Stimulated activated CD8-positive, alpha-beta memory T cell treated with anti-CD3 and anti-CD28 coated beads, Interleukin-7, amount 100 ng/mL, for 1 hour (primary cell): ENCODE measurements at places on chromosomes 5 and 9.

- no peak for DNase-seq
Observed at GRCh38 chr9:37801959-37802711, 1.5 kb downstream of the DCAF10 start.

DNA sequence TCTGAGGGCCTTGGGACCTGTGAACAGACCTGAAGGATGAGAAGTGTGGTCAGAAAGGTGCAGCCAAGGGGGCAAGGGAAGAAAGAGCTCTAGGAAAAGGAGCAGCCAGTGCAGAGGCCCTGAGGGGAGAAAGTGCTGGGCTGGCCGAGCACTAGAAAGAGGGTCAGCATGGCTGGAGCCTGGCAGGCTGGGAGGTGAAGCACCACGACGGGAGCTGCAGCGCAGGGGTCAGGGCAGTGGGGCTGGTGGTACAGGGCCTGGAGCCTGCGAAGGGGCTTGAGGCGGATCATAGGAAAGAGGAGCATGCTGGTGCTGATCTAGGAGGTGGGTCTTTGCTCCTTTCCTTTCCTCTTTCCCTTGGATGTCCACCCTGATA lies 9.1 kb upstream of the SYNPO start:
- no peak for DNase-seq

- no peak for DNase-seq
Observed at GRCh38 chr9:133499892-133500270, 21.0 kb upstream of the SLC2A6 start.

DNA sequence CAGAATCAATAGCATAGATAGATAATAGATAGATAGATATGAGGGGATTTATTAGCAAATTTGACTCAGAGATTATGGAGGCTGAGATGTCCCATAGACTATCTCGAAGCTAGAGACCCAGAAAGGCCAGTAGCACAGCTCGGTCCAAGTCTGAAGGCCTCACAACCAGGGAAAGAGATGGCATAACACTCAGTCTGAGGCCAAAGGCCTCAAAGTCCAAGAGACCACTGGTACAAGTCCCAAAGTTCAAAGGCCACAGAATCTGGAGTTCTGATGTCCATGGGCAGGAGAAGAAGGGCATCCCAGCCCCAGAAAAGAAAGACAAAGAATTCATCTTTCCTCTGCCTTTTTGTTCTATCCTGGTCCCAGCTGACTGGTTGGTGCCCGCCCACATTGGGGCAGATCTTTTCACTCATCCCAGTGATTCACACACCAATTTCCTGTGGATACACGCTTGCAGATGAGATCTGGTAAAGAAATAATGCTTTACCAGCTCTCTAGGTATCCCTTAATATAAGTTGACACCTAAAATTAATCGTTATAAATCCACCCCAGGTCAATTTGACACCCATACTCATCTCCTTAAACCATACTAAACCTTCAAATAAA lies 127.8 kb upstream of the FBN2 start:
- DNase-seq = no peak

DNA sequence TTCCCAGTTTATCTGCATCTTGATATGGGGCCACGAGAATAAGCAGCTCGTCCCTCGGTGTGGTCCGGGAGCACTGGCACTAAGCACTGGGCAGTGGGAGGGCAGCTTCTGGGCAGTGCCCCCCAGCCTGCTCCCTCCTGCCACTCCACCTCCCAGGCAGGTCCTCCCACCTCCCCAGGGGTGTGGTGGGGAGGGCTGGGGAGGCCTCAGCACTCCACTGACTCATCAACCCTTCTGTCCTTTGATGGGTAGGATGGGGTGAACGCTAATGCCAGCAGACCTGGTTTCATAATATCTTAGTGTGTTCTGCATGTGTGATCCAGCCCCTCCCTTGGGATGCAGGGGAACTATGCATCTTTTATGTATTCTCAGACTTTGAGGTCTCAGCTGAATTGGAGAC lies 62.2 kb upstream of the GNE start:
- no peak for DNase-seq

DNA sequence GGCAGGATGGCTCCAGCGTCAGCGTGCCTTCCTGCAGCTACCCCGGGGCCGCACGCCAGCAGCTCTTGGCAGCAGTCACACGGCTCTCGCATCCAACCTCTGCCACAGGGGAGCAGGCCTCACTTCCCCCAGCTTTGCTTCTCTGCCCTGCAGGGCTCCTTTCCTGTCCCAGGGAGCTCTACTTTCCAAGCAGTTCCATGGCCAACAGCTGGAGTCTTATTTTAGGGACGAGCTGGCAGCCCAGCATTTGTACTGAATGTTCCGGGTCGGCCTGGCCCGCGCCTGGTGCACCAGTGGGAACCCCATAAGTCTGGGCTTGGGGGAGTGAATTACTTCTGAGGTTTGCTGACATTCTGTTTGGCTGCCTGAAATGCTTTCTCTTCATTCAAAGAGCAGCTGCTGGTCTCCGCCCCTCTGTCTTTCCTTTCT lies 34.6 kb downstream of the GADD45G start:
- no peak for DNase-seq

DNA sequence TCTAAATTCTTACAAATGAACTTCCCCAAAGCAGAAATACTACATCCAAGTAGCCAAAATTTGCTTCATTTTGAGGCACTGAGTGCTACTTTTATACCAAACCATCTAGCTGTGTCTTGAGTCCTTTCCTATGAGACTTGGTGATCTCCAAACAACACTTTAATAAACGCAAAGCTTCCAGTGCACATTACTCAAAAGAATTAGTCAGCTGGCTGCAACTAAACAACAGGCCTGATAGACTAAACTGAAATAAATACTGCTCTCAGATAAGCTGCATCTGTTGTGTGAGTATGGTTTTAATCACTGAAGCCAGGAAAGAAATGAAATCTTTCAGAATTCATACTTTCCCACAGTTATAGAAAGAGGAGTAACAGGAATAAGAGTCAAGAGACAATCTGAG lies 80.3 kb downstream of the VCAN start:
- DNase-seq = no peak

GRCh38 chr5:98989727-98990126 lies 60.9 kb upstream of the CHD1 start:
- no peak for DNase-seq

DNA sequence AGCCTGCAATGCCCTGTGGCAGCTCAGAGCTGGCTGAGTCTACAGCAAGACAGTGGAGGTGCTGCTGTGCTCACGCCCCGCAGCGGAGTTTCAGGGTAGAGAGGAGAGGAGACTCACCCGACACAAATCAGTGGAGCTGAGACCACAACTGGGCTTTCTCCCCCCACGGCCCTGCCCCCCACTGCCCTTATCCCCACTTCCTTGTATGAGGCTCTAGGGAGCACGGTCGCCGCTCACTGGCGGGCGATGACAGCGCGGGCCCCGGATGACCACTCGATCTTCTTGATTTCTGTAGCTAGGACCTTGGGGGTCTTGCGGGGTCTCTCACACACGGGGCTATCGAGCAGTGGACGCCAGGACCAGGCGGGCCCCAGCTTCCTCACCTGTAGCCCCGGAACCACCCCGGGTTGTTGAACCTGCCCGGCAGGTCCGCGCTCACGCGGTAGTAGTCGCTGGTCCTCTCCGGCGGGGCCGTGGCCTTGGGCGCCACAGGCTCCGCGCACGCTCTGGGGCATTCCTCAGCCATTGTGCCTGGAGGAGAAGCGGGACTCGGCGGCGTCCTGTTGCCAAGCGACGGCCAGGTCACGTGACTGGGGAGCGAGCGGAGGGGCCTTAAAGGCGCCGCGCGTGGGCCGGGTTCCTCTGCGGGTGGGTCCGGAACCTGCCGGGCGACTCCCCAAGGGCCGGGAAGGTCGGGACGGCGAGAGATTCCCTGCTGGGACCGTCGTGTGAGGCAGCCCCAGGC lies 984 bp upstream of the MRPS2 start:
- DNase-seq = peak; percentile 81

GRCh38 chr5:6755519-6755918 lies 42.3 kb downstream of the TENT4A start:
- no peak for DNase-seq

DNA sequence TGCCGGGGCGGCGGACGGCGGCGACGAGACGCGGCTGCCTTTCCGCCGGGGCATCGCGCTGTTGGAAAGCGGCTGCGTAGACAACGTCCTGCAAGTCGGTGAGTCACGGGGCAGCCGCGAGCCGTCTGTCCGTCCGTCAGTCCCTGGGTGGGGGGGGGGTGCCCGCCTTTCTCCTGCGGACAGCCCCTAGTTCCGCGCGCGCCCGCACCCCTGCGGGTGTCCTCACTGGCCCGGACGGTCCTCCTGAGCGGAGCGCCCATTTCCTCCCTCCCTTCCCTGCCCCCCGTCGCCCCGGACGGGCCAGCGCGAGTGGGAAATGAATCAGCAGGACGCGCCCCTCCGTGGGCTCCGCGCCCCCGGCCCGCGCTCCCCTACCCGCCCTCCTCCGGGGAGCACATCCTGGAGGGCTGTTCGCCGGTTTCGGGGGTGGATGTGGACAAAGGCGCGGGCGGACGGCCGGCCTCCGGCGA lies 828 bp downstream of the ZSWIM6 start:
- no peak for DNase-seq

DNA sequence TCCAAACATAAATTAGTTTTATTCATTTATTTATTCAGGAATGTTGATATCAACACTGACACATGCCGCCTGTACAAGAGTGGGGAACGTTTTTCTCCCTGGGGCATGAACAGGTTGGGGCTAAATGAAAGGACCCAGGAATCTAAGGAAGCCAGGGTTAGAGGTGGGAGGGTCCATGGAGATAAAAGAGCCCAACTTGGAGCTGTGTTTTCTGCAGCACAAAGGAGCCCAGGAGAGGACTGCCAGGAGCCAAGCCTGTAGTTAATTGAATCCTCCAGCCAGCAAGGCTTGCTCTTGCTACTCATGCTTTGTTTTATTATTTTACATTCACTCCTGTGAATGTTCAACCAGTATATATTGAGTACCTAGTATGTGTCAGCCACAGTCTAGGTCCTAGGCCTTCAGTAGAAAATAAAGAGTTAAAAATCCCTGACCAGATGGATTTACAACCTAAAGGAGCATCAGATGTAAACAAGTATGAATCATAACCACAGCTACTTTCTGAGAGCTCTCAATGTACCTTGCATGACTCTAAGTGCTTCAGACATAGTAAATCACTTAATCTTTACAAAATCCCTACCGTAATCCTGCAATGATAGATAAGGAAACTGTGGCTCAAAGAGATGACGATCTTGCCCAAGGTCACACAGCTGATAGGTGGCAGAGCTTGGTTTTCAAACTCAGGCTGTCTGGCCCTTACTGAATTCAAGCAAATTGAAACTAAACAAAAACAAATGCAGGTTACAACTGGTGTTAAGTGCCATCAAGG lies 69.8 kb downstream of the ASTN2 start:
- no peak for DNase-seq

DNA sequence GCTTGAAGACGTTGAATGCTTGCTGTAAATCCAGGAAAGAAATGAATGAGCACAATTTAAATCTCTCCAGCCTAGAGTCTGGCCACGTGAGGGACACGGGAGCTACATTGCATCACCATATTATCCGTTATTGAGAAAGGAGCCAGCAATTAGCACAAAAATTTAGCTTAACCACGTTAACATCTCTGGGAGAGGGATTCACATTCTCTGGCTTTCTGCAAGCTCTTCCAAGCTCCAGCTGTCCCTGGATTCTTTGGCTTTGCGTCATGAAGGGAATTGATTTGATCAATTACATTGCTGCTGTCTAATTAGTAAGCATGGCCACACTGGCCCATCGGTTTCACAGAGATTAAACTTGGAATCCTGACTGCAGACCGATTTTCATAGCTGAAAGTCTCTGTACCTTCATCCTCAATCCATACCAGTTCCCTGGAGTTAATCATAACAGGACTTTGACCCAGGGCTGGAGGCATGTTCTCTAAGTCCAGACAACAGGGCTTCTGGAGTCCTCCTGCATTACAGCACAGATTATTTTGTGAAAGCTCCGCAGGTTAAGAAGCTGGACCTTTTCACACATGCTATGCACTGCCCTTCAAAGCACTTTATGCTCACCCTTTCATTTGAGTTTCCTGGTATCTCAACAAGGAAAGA lies 31.6 kb downstream of the ADRA1B start:
- no peak for DNase-seq
